ENCODE measurements at places on chromosomes 4 and X.

GRCh38 chrX:102976286-102976685 is 39.2 kb downstream of the RAB40AL start:
- DNase-seq = no peak

DNA sequence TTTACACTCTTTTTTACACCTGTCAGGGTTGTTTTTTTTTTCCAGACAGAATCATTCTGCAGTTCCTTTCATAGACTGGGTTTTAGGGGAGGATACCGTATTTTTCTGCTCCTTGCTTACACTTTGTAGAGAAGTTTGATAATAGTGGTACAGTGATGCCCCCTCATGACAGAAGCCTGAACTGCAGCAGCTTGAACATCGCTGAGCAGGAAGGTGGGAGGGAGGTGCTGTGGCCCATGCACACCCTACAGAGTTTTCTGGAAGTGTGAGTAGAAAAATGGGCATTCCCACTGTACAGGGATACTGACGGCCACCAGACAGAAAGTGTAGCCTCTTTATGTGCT is 54.5 kb downstream of the RAB40A start:
- DNase-seq = peak; percentile 53

GRCh38 chr4:177235026-177235425 is 74.6 kb upstream of the NEIL3 start:
- DNase-seq = no peak

GRCh38 chr4:4912155-4912554 is 52.7 kb downstream of the MSX1 start:
- DNase-seq = no peak

GRCh38 chrX:5907207-5907606 is 321.5 kb downstream of the NLGN4X start:
- peak; percentile 53 for DNase-seq

- DNase-seq = no peak
Observed at GRCh38 chr4:30768277-30768676, 48.1 kb downstream of the PCDH7 start.

DNA sequence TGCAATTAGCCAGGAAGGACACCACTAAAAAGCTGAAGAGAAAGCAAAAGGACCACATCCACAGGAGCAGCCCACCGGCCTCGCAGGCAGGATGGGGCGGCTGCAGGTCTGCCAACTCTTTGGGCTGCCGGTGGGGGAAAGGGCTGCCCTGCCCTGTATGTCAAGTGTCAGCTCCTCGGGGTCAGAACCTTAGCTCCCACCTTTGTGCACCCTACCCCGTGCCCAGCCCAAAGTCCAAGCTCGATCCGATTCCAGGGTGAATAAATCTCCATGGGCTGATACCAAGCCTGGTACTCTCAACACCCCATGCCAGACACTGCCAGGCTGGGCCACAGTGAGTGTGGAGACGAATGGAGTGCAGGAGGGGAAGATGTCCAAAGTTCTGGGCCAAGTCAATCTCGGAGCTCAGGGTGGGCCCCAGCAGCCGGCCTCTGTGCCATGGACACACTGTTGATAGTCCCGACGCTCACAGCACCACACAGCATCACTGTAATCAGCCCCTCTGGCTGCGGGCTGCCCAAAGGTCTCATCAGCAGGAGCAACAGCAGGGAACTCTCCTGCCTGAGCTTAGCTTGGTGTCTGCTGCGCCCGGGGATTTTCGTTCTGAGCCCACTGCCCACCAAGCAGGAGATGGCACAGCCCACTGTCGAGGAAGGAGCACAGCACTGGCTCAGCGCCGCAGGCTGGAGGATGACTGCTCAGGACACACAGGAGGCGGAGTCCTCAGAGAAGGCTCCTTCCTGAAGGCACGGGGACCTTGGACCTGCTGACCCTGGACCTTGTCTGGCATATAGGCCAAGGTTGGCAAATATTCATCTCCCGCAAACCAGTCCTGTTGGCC is 84.4 kb downstream of the JAKMIP1 start:
- no peak for DNase-seq

DNA sequence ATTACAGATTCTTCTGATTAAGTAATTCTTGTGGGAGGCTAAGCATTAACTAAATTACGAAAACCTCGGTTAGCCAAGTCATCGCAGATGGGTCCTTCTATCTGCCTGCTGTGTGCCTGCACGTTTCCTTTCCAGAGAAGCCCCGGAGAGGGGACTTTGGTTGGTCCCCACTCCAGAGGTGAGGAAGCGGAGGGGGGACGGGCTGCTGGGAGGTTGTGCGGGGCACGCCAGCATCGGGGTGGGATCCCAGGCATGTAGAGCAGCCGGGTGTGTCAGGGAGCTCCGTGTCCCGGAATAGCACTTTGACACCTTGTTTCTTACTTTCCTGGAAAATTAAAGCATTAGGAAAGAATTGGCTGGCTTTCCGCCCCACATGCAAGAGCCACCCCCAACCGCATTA is 26.6 kb downstream of the PIGG start:
- DNase-seq = no peak

DNA sequence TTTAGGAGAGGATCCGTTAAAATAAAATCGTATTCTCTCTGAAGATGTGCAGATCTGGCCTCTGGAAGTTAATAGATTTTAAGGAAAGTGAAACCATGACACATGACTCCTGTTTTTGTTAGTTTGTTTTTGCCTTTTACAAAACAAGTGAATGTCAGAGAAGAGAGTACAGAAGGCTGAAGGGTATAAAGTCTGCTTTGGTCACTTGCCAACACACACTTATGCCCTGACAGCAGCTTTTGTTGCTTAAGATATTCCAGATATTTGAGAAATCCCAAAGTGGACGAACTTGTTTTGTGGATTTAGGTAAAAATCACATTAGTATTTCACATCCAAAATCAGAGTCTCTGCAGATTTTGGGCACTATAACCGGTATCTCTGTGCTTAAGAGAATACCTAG is 192.4 kb upstream of the RASGEF1B start:
- no peak for DNase-seq

DNA sequence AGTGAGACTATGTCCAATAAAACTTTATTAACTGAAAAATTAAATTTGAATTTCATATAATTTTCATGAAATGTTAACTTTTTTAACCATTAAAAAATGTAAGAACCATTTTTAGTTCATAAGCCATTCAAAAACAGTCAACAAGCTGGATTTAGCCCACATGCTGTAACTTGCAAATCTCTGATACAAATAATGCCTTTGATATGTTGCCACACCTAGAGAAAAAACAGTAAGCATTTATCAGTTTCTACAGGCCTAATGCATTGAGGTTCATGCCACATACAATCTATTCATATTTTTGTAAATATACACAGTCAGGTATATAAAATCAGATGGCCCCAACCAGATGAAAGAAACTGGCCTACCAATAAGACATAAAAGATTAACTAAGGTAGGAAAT is 52.8 kb downstream of the LCORL start:
- no peak for DNase-seq

GRCh38 chr4:155319516-155319915 is 57.2 kb downstream of the MAP9 start:
- no peak for DNase-seq

- no peak for DNase-seq
Observed at GRCh38 chr4:168337550-168337940, 19.0 kb upstream of the DDX60 start.

DNA sequence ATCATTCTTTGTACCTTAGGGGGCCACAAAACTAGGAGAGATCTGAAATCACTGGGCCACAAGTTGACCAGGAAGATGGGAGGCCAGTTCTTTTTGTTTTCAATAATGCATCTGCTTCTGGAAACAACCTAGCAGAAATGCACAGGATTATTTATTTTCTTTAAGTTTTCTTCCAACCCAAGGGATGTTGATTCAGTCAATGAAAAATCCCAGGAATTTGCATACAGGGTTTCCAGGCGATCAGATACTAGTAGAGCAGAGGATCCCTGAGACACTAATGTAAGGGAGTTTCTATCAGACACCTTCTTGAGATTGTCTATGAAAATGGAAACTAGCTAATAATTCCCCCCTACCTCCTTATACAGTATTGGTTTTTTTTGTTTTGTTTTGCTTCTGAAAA is 7.4 kb downstream of the ATOH1 start:
- DNase-seq = no peak

DNA sequence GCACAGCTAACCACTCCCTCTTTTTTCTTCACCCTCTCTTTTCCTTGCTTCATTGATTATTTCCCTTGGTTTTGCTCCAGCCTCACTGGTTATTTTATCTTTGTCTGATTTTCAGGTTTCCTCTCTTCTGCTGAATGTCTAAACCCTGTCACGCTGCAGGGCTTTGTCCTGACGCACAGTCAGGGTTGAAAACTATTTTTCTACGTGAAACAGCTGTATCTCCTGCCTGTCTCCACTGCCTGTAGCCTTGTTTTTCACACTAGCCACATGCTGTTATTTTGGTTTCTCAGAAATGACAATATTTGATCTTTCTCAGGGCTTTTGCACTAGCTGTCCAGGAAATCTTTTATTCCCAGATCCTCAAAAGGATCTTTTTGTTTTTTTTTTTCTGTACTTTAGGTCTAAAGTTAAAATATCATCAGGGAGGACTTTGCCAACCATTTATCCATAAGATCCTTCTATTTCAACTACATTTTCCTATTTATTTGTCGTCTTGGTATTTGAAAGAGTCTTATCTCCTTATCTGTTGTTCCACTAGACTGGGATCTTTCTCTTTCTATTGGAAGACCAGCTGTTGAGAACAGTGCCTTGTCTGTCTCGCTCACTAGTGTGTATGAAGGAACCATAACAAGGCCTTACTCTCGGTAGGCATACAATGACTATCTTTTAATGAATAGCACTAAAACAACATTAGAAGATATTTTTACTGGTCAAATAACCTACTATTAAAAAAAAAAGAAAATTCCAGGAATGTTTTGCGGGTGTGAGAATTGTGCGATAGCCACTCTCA is 164.3 kb downstream of the PDHA2 start:
- DNase-seq = no peak
